Effector CD8-positive, alpha-beta T cell (primary cell): ENCODE measurements at places on chromosomes 3 and 15.

- DNase-seq = no peak
Observed at GRCh38 chr3:132145833-132146232, 111.0 kb upstream of the CPNE4 start.

GRCh38 chr15:70251246-70251990 lies 153.7 kb upstream of the TLE3 start:
- DNase-seq = no peak

GRCh38 chr15:94247789-94248638 lies 16.7 kb downstream of the MCTP2 start:
- no peak for DNase-seq

DNA sequence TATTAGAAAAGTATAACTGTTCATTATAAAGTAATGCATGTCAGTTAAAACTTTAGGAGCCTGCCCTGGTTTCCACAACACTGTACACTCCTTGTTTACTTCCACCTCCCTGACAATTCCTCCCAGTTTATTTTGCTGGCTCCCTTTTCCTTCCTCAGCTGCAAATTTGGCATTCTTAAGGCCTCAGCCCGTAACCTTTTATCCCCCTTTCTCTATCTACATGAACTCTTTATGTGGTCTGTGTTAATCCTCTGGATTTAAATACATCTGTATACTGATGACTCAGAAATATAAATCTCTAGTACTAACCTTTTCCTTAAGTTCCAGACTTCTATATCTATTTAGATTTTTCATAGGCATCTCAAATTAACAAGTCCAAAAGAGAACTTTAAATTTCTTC lies 143.6 kb downstream of the OTOL1 start:
- DNase-seq = no peak

- DNase-seq = no peak
Observed at GRCh38 chr3:94373456-94373855, 310.6 kb downstream of the NSUN3 start.

- no peak for DNase-seq
Observed at GRCh38 chr3:11587766-11588165, 55.9 kb downstream of the VGLL4 start.

DNA sequence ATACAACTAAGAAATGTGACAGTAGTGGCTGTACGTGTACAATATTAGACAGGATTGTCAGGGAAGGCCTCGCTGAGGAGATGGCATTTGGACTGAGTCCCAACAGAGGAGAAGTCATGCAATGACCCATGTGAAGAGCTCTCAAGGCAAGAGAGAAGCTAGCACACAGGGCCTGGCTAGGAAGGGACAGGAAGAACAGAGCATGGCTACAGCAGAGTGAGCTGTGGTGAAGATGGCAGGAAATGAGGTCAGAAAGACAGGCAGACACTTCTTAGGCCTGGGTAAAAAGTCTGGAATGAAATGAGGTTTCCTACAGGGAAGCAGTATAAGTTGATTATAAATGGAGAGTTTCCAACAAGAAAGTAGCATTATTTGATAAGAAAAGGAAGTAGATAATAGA lies 33.2 kb upstream of the LEKR1 start:
- DNase-seq = no peak

DNA sequence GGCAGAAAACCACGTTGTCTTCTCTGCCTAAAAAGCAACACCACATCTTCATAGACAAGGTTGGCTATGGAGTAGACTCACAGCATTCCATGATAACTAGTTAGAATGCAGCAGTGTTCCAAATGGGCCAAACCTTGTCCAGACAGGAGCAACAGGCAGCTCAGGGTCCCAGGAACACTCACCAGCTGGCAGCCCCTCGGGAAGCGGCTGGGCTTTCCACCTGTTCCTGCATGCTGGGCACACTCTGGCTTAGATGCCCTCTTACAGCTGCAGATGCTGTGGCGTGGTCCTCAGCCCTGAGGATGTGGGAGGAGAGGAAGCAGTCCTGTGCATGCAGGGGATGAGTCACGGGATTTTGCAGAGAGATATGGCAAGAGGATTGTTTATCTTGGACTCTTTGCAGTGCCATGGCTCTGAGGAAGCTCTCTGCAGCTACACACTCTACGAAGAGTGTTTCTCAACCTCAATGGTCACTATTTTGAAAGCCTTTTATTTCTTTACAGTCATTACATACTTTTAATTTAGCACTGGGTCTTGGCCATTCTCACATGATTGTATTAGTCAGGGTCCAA lies 11.3 kb downstream of the NRROS start:
- no peak for DNase-seq

DNA sequence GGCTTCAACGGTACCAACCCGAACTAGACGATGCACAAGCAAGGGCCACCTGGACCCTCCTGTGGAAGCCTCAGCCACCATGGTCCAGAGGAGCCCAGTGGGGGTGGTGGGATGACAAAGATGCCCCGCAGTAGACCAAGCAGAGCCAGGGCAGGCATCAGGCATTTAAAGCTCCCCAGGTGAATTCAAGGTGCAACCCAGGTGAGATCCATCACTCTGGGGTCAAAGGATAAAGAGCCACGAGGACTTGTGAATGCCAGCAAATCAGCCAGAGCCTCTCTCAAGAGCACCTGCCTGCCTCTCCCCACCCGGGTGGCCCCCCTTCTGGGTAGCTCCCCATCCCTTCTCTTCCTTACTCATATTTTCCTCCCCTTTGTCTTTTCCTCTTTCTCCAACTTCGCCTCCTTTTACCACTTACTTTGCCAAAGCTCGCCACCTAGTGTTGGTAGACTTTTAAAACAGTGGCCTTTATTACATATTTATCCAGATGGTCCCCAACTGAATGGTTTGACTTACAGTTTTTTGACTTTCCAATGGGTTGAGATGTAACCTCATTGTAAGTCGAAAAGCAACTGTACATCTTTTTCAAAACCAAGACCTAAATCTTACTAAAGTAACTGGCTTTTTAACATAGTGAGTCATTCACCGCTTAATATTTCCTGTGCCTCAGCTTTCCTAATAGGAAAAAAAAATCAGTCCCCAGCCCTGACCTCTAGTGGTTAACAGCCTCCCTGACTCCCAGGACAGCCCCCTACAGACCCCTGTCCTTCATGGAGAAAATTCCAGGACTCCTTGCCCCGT lies 18.8 kb downstream of the PLA2G4F start:
- DNase-seq = no peak

GRCh38 chr3:177441276-177441812 lies 244.1 kb upstream of the TBL1XR1 start:
- DNase-seq = no peak

GRCh38 chr3:108221393-108221792 lies 831 bp downstream of the IFT57 start:
- DNase-seq = no peak

DNA sequence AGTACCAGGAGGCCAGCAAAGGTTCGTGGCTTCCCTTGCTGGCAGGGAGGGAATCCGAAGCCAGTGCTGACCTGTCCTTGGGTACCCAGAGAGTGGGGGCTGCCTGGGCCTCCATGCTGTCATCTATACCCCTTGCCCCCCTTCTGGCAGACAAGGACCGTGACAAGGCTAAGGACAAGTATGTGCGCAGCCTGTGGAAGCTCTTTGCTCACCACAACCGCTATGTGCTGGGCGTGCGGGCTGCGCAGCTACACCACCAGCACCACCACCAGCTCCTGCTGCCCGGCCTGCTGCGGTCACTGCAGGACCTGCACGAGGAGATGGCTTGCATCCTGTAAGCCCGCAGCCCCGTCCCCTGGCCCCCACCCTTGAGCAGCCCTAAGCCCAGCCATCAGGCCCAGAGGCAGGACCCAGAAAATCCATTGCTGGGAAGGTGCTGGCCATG lies 2.8 kb downstream of the FES start:
- no peak for DNase-seq

- DNase-seq = no peak
Observed at GRCh38 chr15:90318591-90318990, 33.5 kb upstream of the ZNF774 start.

DNA sequence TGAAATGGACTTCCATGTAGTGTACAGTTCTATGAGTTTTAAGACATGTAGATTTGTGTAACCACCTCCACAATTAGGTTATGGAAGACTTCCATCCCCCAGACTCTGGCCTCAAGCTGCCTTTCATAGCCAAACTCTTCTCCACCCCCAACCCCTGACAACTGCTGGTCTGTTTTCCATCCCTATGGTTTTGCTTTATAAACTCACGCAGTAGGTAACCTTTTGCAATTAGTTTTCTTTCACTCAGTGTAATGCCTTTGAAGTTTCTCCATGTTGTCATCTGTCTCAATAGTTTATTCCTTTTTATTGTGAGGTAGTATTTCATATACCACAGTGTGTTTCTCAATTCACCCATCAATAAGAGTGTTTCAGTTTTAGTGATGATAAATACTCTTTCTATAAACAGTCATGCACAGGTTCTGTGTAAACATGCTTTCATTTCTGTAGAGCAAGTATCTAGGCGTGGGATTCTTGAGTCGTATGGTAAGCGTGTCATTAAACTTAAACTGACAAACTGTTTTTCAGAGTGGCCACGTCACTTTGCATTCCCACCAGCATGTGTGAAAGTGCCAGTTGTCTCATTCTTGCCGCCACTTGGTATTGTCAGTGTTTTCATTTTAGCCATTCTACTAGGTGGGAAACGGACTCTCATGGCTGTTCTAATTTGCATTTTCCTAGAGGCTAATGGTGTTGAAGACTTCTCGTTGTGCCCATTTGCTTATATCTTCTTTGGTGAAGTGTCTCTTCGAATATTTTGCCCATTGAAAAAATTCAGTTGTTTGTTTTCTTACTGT lies 47.3 kb upstream of the ALDH1A3 start:
- DNase-seq = no peak

- no peak for DNase-seq
Observed at GRCh38 chr15:59260090-59260489, 53.4 kb downstream of the LDHAL6B start.

- DNase-seq = no peak
Observed at GRCh38 chr15:98402486-98402885, 245.9 kb upstream of the IGF1R start.

DNA sequence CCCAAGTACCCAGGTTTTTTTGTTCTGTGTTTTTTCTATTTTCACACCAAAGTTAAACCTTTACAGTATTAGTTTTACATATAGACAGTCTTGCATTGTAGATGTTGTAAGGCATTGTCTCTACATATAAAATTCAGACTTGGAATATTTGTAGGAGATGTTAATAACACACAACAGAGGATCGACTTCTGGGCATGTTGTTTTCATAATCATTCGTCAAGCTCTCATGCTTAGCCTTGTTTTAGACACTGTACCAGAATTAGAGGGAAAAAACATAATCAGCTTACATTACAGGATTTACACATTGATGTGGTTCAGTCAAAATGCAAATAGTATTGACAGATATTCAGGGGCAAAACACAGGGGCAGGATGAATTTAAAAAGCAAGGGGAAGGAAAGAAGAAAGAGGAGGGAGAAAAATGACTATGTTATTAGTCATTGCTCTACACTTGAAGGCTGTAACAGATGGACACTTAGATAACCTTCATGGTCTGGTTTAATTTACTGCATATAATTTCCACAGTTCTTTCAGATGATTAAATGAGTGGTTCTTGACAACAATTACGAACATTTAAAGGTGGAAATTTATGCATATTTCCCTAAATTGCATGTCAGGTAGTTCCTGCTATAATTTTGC lies 7.5 kb downstream of the CMSS1 start:
- DNase-seq = no peak

DNA sequence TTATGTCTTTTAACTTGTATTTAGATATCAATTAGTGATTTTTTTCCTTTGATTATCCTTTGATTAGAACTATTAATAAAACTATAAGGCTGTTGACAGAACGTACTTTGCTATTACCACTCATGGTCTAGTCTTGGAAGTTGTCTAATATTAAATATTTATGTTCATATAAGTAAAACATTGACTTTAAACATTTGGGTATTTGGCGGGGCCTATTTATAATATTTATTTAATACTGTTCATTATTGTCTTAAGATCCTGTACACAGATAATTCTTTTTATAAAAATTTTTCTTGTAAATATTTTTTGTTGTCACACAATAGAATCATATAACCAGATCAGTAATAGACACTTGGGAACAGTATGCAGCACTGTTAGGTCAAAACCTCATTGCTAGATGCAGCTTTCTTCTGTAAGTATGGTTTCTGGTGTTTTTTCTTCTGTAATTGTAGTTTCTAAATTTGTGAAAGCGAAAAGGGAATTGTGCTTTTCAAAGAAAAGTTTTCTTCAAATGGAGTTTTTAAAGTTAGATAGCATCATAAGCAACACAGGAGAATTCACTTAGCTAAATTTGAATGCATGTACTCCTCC lies 93.4 kb downstream of the FNDC3B start:
- DNase-seq = no peak

DNA sequence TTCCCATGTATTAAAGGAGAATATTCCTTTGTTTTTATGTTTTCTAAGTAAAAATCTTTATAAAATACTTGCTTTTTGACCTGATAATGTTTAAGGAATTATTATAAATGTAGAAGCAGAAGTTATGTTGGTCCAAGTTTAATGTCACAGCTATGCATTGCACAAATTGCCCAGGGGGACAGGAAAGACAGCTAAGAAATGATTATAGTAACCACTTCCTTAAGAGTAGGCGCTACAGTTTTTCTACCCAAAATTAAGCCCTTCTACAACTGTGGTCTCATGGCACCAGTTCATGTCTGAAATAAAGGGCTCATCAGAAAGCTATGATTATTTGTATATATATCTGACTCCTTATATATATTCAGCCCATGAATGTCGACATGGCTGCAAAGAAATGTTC lies 176.4 kb downstream of the GBE1 start:
- no peak for DNase-seq

DNA sequence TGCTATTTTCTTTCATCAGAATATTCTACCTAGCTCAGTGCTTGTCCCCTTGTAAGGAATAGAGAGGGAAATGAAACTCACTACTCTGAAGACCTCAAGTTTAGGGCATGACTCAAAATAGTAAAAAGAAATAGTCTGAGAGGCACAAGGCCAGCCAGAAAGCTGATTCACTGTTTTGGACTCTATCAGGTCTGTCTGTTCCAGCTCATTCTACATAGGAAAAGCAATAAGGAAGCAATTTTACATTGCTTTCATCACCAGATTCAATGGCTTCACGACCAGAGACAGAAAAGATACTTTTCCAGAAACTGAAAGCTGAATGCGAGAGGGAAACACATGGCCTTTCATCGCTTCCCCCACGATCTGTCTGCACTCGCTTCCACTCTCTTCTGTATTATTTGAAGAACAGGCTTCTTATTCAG lies 276.0 kb downstream of the GBE1 start:
- DNase-seq = no peak

- DNase-seq = no peak
Observed at GRCh38 chr3:21542656-21543379, 208.2 kb downstream of the ZNF385D start.

DNA sequence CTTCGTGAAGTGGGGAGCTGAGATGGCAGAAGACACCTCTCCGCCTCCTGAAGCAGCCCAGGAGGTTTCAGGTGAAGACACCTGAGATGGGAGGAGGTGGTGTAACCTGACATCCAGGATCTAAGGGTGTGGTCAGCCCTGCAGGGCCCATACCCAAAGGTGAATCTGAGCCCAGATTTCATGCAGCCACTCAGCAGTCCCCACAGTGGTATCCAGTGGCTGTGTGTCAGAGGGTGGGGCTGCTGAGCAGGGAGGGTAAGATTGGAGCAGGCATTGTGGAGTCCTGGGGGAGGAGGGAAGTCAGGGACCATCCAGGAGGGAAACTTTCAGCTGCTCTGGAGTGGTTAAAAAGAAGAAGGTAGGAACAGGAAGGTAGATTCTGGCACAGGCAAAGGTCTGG lies 46.0 kb upstream of the SMAD6 start:
- no peak for DNase-seq

- no peak for DNase-seq
Observed at GRCh38 chr3:177812492-177812891, 615.2 kb upstream of the TBL1XR1 start.
